Upper lobe of left lung (tissue), 6 donors: ENCODE measurements at places on chromosomes 5 and 9. TPM values are rescaled to one million over a fixed set of nuclear protein-coding genes. Genes with fewer than 3 reads are reported as not detected.
A peak's percentile ranks its signal among the peaks of the same experiment; 100 is the strongest.

- no peaks in the 10 kb centered on the region for H3K4me1 ChIP-seq
- no peak overlapping the region for H3K4me3 ChIP-seq
- H3K27me3 ChIP-seq, result no peaks in the 10 kb centered on the region
- DNase-seq, result no peak
- H3K27ac ChIP-seq, result no peak overlapping the region
Measured at GRCh38 chr9:21165516-21165915, 944 bp downstream of the IFNA21 start.

The ADAMTSL2 gene
- 20.1 TPM for total RNA-seq

- no peaks in the 10 kb centered on the region for H3K27me3 ChIP-seq
- H3K27ac ChIP-seq, result no peak overlapping the region
- H3K4me3 ChIP-seq, result no peak overlapping the region
- no peaks in the 10 kb centered on the region for H3K4me1 ChIP-seq
- no peak for DNase-seq
Measured at GRCh38 chr9:82912645-82913044, 150.3 kb downstream of the RASEF start.

DNA sequence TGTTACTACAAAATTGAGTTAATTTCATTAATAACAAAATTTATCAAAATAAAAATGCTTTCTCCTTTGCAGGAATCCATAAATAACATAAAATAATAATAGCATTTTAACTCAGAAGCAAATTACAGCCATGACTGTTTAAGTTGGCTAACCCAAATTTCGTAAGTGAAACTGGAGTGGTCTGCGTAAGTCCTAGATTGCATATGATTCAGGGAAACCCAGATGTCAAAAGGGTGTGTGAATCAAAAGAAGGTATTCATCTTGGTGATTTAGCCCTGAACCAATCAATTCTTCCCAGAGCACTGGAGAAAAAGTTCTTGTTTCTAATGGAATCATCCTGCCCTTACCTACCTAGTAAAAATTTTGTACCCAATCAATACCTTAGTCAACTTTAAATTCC is 547.6 kb downstream of the RAB3C start:
- no peak overlapping the region for H3K4me3 ChIP-seq
- H3K36me3 ChIP-seq, result no peaks in the 10 kb centered on the region
- no peaks in the 10 kb centered on the region for H3K27me3 ChIP-seq

GRCh38 chr9:99411479-99412115 is 189.5 kb downstream of the SEC61B start:
- H3K27me3 ChIP-seq, result no peaks in the 10 kb centered on the region
- no peak for DNase-seq
- H3K36me3 ChIP-seq, result no peaks in the 10 kb centered on the region
- no peaks in the 10 kb centered on the region for H3K4me1 ChIP-seq

DNA sequence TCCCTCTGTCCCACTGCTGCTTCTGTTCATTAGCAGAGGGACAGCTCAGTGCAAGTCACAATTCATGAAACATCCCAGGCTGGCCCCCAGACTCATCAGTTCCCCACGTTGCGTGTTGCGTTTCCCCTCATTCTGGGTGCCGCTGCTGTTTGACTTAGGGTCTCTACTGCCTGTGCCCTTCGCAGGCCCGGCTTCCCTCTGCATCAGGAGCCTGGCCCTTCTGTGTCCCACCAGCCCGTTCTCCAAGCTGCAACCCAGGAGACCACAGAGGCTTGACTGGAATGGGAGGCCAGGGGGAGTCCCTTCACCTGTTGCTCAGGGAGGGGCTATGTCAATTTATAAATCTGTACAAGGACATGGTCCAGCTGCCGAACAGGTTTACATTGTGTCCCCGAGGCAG is 53.9 kb upstream of the SUSD3 start:
- peak overlapping the region; percentile 72 for H3K27ac ChIP-seq
- H3K36me3 ChIP-seq, result peaks cover 24% of the 10 kb centered on the region
- peaks cover 14% of the 10 kb centered on the region for H3K4me1 ChIP-seq
- no peak overlapping the region for H3K4me3 ChIP-seq

The RNF208 gene
- 6.3 TPM for total RNA-seq

DNA sequence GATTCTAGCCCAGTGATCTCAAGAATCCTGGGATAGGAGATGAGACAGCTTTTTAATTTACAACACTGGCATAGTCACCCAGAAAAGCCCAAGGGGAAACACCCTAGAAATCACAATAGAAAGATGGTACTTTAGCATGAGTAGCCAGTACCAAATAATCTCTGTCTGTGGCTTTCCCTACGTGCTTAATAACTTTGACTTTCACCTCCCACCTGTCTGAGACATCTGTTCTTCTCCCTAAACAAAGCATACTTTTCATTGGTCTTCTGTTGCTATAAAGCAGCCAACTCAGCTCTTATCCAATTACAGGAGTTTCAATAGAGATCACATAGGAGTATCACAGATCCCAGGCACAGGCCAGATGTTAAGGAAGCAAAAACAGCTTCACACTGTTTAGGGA is 10.4 kb downstream of the MARCHF3 start:
- H3K27ac ChIP-seq, result no peak overlapping the region
- H3K36me3 ChIP-seq, result no peaks in the 10 kb centered on the region
- DNase-seq, result no peak
- no peak overlapping the region for H3K4me3 ChIP-seq
- no peaks in the 10 kb centered on the region for H3K4me1 ChIP-seq

GRCh38 chr5:8068078-8068477 is 199.1 kb downstream of the MTRR start:
- H3K4me1 ChIP-seq, result no peaks in the 10 kb centered on the region
- H3K27me3 ChIP-seq, result no peaks in the 10 kb centered on the region
- no peak overlapping the region for H3K4me3 ChIP-seq
- no peak overlapping the region for H3K27ac ChIP-seq

The NMUR2 gene
- total RNA-seq, result 0.15 TPM

DNA sequence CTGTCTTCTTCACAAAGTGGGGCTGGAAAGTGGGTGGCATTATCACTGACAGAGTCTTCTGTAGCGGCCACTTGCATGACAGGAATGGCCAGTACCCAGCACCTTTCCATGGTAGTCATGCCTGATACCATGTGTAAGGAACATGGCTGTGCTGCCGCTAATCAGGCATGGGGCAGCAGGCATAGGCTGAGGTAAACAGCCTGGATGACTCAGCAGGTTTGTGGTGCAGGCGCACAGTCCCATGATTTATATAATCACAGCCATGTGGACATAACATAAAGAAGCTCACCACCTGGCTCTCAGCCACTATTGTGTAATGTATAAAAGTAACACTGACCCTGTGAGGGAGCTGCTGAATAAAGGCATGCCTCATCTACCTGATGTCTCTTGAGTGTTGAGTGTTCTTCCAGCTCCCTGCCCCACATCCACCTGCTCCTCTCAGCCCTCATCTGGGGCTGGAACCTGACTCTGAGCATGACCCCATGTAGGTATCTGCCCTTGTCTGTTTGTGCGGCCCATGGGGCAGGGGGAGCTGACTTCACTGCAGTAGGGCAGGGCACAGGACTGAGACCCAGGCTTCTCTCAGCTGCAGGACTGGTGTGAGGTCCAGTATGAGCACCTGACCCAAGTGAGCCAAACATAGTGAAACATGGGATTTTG is 13.2 kb upstream of the ICE1 start:
- no peaks in the 10 kb centered on the region for H3K4me1 ChIP-seq
- H3K36me3 ChIP-seq, result no peaks in the 10 kb centered on the region
- H3K27me3 ChIP-seq, result no peaks in the 10 kb centered on the region
- no peak for DNase-seq

- no peaks in the 10 kb centered on the region for H3K36me3 ChIP-seq
- H3K4me1 ChIP-seq, result peaks cover 11% of the 10 kb centered on the region
- H3K27me3 ChIP-seq, result no peaks in the 10 kb centered on the region
Measured at GRCh38 chr5:19986031-19986619, 1.9 kb downstream of the CDH18 start.

DNA sequence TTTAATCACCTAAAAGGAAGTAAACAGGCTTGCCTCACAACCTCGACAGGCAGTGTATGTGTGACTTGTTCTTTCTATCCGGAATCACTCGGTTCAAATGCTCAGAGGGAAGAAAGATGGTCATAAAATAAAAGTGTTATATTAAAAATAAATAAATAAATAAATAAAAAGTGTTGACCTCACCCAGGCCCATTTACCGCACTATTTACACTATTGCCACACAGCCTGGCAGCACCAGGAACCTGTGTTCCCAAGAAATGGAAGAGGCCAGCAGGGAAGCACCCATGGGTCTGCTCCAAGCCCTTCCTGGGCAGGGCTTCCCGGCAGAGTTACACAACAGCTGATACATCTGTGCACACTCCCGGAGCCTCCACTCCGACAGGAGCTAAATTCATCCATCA is 127.9 kb downstream of the EFNA5 start:
- H3K36me3 ChIP-seq, result no peaks in the 10 kb centered on the region
- DNase-seq, result peak; percentile 88
- peak overlapping the region; percentile 42 for H3K27ac ChIP-seq
- no peaks in the 10 kb centered on the region for H3K27me3 ChIP-seq
- H3K4me1 ChIP-seq, result peaks cover 20% of the 10 kb centered on the region

DNA sequence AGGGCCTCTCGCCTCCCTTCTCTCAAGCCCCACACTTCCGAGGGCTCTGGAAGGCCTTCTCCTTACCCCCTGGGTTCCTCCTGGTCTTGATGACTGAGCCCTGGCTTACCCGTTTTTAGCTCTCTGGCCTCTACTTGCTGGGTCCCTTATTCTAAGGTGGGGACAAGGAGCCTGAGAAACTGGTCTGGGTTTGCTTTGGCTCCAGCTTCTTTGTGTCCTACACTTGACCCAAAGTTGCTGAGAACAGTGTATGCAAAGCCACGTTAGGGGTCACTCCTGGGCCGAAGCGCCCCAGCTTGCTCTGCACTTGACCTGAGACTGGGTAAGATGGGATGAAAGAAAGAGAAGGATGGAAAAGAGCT is 788 bp downstream of the ZNF346 start:
- no peaks in the 10 kb centered on the region for H3K36me3 ChIP-seq
- H3K4me1 ChIP-seq, result peaks cover 13% of the 10 kb centered on the region
- peak overlapping the region; percentile 93 for H3K4me3 ChIP-seq

The CDX1 gene
- 0.30 TPM for total RNA-seq

The MRPS30 gene
- 54.9 TPM for total RNA-seq

GRCh38 chr9:19618816-19619215 is 170.0 kb downstream of the SLC24A2 start:
- no peak for DNase-seq
- H3K4me1 ChIP-seq, result no peaks in the 10 kb centered on the region
- H3K36me3 ChIP-seq, result no peaks in the 10 kb centered on the region
- no peaks in the 10 kb centered on the region for H3K27me3 ChIP-seq
- H3K27ac ChIP-seq, result no peak overlapping the region

The PCDHB11 gene
- 2.0 TPM for total RNA-seq

GRCh38 chr9:133275105-133276000 is at the start of gene ABO:
Gene ABO, minus strand, starts transcription at chr9:133275201.
- no peaks in the 10 kb centered on the region for H3K27me3 ChIP-seq
- peaks cover 9% of the 10 kb centered on the region for H3K4me1 ChIP-seq
- DNase-seq, result peak; percentile 51
- H3K27ac ChIP-seq, result peak within 1 kb of the TSS; percentile 74

The OR1J2 gene
- total RNA-seq, result not detected

GRCh38 chr9:82410866-82411265 is 422.3 kb downstream of the SPATA31D1 start:
- no peaks in the 10 kb centered on the region for H3K36me3 ChIP-seq
- H3K4me1 ChIP-seq, result no peaks in the 10 kb centered on the region
- H3K27ac ChIP-seq, result no peak overlapping the region
- H3K4me3 ChIP-seq, result no peak overlapping the region

DNA sequence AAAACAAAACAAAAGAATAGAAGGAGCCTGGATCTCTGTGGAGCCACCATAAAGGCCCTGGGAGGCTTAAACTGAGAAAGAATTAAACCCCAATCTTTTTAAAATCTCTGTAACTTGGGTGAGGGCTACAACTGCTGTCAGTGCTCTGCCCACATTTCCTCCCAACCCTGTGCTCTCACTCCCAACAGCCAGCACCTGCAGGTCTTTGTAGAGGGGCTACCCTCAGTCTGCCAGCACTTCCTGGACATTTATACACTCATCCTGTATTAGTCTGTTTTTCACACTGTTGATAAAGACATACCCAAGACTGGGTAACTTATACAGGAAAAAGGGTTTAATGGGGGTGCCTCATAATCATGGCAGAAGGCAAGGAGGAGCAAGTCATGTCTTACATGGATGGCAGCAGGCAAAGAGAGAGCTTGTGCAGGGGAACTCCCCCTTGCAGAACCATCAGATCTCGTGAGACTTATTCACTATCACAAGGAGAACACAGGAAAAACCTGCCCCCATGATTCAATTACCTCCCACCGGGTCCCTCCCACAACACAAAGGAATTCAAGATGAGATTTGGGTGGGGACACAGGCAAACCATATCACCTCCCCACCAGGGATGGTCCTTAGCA is 47.4 kb downstream of the SCAI start:
- no peak overlapping the region for H3K4me3 ChIP-seq
- H3K4me1 ChIP-seq, result no peaks in the 10 kb centered on the region
- H3K27ac ChIP-seq, result no peak overlapping the region
- DNase-seq, result no peak
- H3K27me3 ChIP-seq, result no peaks in the 10 kb centered on the region
- H3K36me3 ChIP-seq, result no peaks in the 10 kb centered on the region

The ADGRV1 gene
- total RNA-seq, result 45.2 TPM

GRCh38 chr5:155150012-155150411 is 136.5 kb downstream of the KIF4B start:
- no peak overlapping the region for H3K27ac ChIP-seq
- no peaks in the 10 kb centered on the region for H3K27me3 ChIP-seq
- no peaks in the 10 kb centered on the region for H3K4me1 ChIP-seq

DNA sequence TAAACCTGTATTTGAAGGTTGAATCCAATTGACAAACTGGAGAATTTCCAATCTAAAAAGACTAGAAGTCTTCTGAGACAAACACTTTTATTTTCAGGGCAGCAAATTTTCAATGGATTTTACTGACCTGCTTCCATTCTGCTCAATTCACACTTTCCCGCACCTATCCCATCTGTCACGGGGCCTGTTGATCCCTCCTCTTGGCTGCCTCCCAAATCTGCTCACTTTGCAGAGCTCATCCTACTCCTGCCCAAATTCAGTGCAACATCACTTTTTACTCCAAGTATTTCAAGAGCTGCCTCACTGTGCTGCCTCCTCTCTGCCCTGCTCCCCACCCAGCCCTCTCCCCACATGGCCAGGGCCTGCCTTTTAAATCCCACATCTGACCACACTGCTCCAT is 35.1 kb downstream of the GOLM1 start:
- no peaks in the 10 kb centered on the region for H3K27me3 ChIP-seq
- H3K27ac ChIP-seq, result no peak overlapping the region
- DNase-seq, result no peak
- peaks cover 9% of the 10 kb centered on the region for H3K4me1 ChIP-seq
- no peak overlapping the region for H3K4me3 ChIP-seq

The MTRR gene
- 113 TPM for total RNA-seq

DNA sequence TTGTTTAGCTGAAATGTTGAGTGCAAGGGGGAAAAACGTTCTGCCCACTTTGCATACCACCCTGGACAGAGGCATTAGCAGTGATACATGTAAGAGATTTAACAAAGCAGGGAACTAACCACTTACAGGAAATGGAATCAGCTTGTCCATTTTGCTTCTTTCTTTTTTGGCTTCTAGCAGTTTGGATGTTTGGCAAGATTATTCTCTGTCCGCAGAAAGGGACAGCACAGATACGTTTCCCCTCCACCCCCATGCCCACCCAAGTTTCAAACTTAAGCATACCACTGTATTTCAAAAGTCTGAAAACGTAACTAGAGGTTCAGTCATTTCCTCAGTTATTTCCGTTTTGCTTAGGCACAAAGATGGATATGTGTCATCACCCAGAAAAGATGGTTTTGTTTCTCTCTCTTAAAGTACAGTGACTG is 118.4 kb downstream of the GDNF start:
- no peak for DNase-seq
- peaks cover 22% of the 10 kb centered on the region for H3K36me3 ChIP-seq
- peaks cover 8% of the 10 kb centered on the region for H3K4me1 ChIP-seq
- H3K27me3 ChIP-seq, result no peaks in the 10 kb centered on the region
- no peak overlapping the region for H3K4me3 ChIP-seq
